Karpas-422 (cell line): ENCODE measurements at places on chromosomes 7 and 10.
A peak's percentile ranks its signal among the peaks of the same experiment; 100 is the strongest.

DNA sequence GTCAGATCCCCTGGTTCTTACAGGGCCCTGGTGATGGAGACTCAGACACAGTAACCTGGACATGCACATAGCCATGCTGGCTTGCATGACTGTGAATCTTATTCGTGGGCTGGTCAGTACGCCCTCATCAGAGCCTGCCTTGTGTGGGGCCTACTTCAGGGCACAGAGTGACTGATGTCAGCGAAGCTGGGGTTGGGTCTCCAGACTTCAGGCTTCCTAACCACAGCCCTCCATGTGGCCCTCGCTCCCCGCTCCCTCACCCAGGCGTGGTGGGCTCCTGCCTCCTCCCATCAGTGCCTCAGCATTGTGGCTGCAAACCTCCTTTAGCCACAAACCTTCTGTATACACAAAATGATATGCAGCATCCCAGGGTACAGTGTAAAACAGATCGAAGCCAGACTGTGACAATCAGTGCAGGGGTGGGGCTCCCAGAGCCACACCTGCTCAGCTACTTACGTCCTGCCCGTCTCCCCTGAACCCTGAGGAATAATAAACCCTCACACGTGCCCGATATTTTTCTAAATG is 7.1 kb upstream of the C10orf105 start:
- H3K27ac ChIP-seq, result peak overlapping the region; percentile 97
- no peaks in the 10 kb centered on the region for H3K36me3 ChIP-seq
- H3K27me3 ChIP-seq, result no peaks in the 10 kb centered on the region
- peaks cover 52% of the 10 kb centered on the region for H3K4me1 ChIP-seq

DNA sequence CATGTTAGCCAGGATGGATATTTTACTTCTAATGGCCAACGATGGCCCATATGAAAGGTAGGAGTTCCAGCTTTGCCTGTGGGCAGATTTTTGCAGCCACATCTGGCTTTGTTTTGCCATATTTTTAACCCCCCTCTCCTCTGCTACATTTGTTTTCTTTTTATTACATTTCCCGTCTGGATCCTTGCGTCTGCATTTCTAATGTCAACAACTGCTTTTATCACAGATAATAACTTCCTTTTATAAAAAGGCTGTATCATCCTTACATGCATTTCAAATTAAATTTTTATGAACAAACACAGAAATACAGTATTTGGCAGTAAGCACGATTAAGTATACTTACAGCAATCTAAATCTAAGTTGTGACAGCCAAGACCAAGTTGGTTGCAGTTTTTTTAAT is 156.0 kb downstream of the BAMBI start:
- H3K36me3 ChIP-seq, result no peaks in the 10 kb centered on the region
- no peak overlapping the region for H3K27ac ChIP-seq
- DNase-seq, result no peak
- H3K27me3 ChIP-seq, result no peaks in the 10 kb centered on the region

GRCh38 chr10:76937181-76937600 is 700.4 kb downstream of the KCNMA1 start:
- DNase-seq, result no peak
- no peaks in the 10 kb centered on the region for H3K4me1 ChIP-seq
- H3K36me3 ChIP-seq, result no peaks in the 10 kb centered on the region
- H3K4me3 ChIP-seq, result no peak overlapping the region

- no peaks in the 10 kb centered on the region for H3K27me3 ChIP-seq
- no peak for DNase-seq
- peaks cover 19% of the 10 kb centered on the region for H3K4me1 ChIP-seq
Observed at GRCh38 chr7:149869867-149870266, 3.9 kb upstream of the ATP6V0E2 start.

DNA sequence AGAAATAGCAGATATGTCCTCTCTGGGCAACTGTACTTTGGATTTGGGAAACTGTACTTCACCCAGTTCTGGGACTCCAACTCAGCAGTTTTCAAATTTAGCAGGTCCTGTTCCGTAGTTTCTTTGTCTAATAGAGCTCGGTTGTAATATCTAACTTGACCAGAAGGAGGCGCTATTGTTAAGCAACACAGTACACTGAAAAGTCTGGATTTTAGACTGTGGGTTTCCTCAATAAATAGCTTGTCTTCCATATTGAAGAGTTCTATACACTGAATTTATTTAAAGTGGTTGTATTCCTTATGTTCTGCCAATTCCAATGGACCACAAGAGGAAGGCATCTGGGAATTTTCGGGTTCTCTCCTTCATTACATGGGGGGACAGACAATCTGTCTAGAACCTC is 39.8 kb downstream of the ELFN1 start:
- H3K4me1 ChIP-seq, result no peaks in the 10 kb centered on the region
- no peak overlapping the region for H3K4me3 ChIP-seq
- H3K36me3 ChIP-seq, result no peaks in the 10 kb centered on the region
- peak; percentile 62 for DNase-seq

GRCh38 chr7:36062154-36062815 is 90.8 kb upstream of the EEPD1 start:
- no peaks in the 10 kb centered on the region for H3K36me3 ChIP-seq
- no peaks in the 10 kb centered on the region for H3K27me3 ChIP-seq
- no peak for DNase-seq
- no peak overlapping the region for H3K4me3 ChIP-seq
- no peak overlapping the region for H3K27ac ChIP-seq
- peaks cover 2% of the 10 kb centered on the region; the same call in 1 of the 2 replicates for H3K4me1 ChIP-seq

GRCh38 chr7:108291791-108292440 is 161.8 kb upstream of the LAMB4 start:
- no peaks in the 10 kb centered on the region for H3K27me3 ChIP-seq
- H3K36me3 ChIP-seq, result no peaks in the 10 kb centered on the region
- peak; percentile 31 for DNase-seq
- peaks cover 8% of the 10 kb centered on the region for H3K4me1 ChIP-seq
- H3K4me3 ChIP-seq, result no peak overlapping the region
- H3K27ac ChIP-seq, result no peak overlapping the region

DNA sequence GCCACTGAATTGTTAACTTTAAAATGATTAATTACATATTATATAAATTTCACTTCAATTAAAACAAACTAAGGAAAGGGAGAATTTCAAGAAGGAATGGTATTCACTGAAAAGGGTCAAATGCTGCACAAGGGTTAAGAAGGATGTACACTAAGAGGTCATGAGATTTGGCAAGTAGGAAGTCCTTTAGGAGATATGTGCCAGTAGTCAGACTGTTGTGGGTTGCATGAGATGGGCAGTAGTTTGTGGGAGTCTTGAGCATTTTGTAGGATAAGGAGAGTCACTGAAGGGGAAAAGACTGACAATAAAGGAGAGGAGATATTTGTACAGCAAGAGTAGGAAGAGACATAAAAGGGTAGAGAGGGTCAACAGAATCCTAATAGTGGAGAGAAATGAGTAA is 12.4 kb upstream of the PTPN12 start:
- no peak overlapping the region for H3K27ac ChIP-seq
- H3K27me3 ChIP-seq, result no peaks in the 10 kb centered on the region
- no peak overlapping the region for H3K4me3 ChIP-seq
- peaks cover 8% of the 10 kb centered on the region for H3K4me1 ChIP-seq
- peak; percentile 25 for DNase-seq
- no peaks in the 10 kb centered on the region for H3K36me3 ChIP-seq

GRCh38 chr7:96330193-96330592 is 8.3 kb upstream of the SLC25A13 start:
- H3K27me3 ChIP-seq, result no peaks in the 10 kb centered on the region
- no peaks in the 10 kb centered on the region for H3K36me3 ChIP-seq
- H3K4me1 ChIP-seq, result peaks cover 9% of the 10 kb centered on the region
- H3K4me3 ChIP-seq, result no peak overlapping the region
- DNase-seq, result no peak

DNA sequence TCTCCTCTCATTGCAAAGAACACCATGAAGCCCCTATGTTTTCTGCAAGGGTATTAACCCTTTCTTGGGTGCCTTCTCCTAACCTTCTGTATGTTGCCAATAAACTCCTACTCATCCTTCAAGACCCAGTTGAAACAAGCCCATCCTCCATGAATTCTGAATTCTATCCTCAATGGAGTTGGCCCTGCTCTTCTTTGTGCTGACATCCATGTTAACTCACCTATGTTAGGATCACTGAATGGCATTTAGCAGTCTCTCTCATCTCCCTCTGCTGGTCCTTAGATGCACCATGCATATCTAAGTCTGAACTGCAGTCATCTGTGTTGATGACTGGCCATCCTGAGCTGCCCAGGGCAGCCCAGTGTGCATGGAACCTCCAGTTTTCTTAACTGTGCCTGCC is 129.8 kb downstream of the BUB3 start:
- no peaks in the 10 kb centered on the region for H3K4me1 ChIP-seq
- DNase-seq, result peak; percentile 44
- H3K27me3 ChIP-seq, result no peaks in the 10 kb centered on the region
- no peaks in the 10 kb centered on the region for H3K36me3 ChIP-seq

- no peaks in the 10 kb centered on the region for H3K4me1 ChIP-seq
- no peak for DNase-seq
- H3K36me3 ChIP-seq, result no peaks in the 10 kb centered on the region
- H3K4me3 ChIP-seq, result no peak overlapping the region
- no peak overlapping the region for H3K27ac ChIP-seq
- no peaks in the 10 kb centered on the region for H3K27me3 ChIP-seq
Observed at GRCh38 chr7:119127706-119128105, 903.2 kb downstream of the ANKRD7 start.
